Right ventricle myocardium inferior (tissue), 1 donor: ENCODE measurements at places on chromosomes 12 and 14.

GRCh38 chr14:93045965-93046704 is 69.6 kb downstream of the ITPK1 start:
- no peak for DNase-seq

- DNase-seq: no peak
These were observed 1.0 kb downstream of the ORMDL2 start for GRCh38 chr12:55818886-55819285.

DNA sequence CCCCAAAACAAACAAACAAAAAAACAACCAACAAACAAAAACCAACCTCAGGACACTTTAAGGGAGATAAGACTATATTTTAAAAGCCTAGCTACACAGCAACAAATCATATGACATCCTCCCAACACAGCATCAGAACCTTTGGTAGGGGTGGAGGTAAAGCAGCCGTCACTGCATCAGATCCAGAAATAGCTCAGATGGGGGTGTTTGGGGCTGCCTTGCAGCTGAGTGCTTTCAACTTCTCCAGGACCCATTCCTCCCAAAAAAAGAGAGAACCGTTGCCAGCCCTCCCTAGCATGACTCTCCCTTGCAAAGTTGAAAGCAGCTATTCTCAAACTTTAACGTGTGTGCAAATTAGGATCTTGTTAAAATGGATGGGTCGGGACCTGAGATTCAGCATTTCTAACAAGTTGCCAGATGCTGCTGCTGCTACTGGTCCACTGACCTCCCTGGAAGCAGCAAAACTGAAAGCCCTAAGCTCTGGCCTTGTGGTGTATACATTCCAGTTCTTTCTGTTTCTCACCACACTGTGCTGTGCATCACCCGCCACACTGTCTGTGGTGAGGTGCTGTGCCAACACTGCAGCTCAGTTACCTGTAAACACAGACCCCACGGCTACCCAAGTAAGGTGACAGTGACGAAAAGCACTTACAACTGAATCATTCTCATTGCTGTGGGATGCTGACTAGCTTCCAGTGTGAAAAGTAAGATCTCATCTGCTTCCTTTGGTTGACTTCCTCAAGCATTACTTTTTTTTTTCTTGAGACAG is 54.0 kb downstream of the SLC38A1 start:
- DNase-seq: no peak

DNA sequence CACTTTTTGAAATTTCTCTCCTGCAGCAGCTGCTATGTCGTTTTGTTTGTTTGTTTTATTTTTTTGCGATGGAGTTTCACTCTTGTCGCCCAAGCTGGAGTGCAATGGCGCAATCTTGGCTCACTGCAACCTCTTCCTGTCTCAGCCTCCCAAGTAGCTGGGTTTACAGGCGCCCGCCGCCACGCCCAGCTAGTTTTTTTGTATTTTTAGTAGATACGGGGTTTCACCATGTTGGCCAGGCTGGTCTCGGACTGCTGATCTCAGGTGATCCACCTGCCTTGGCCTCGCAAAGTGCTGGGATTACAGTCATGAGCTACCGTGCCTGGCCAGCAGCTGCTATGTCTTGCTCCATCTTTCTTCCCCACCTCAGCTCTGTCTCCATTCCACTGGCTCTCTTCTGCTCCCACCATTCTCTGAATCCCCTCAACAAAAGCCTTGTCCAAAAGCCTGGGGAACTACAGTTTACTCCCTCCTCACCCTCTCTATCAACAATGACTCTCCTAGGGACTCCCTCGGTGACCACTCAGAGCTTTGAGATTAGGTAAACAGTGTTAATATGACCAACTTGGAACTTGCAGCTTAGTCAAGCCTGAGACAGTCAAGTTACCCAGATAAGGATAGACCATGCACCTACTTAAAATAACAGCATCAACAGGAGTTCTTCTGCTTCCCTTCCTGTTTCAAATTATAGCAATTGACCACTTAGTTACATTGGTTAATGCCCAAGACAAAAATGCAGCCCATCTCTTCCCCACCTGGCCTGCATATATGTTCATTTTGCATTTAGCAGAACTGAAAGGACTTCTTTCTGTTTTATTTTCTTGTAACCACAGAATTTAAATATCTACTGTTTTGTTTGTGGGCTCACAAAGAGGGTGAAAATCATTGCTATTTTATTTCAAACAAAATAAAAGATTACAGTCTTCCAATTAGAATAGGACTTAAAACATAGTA is 189.0 kb upstream of the AMIGO2 start:
- DNase-seq: no peak

DNA sequence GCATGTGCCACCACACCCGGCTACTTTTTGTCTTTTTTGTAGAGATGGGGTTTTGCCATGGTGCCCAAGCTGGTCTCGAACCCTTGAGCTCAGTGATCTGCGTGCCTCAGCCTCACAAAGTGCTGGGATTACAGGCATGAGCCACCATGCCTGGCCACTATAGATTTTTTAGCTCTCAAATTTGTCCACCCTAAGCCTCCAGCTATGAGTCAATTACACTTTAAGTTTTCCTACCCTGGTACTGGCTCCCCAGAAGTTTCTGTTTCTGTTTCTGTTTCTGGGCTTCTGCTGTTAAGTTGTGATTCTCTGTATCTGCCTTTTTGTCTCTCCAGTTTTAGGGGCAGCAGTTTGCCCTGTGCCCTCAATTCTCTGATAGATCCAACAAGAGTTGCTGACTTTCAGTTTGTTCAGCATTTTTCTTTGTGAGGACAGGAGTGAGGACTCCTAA is 4.4 kb upstream of the TINF2 start:
- DNase-seq: no peak

DNA sequence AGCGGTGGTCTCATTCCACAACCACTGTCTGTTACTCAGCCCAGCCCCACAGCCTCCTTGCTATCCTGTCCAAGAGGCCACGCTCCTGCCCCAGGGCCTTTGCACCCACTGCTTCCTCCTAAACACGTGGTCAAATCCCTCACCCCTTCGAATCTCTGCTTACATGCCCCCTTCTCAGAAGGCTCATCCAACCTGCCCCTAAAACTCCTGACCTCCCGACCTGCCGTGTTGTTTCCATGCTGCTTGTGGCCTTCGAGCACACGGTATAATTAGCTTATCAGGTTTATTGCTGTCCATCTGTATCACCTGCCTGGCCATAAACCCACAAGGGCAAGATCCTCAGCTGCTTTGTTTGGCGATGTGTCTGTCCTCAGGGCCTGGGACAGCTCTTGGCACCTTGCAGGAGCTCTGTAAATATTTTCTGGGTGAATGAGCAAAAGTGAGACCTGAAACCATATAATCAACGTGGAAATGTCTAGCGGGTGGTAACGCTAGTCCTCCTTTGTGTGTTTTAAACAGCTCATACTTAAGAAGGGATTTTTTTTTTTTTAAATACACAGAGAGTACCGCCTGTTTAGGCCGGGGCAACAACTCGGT is 36.0 kb downstream of the SCARB1 start:
- no peak for DNase-seq

- DNase-seq: no peak
These were observed 123.9 kb upstream of the CCDC198 start for GRCh38 chr14:57617510-57617909.

GRCh38 chr12:1830981-1831963 is 10.9 kb downstream of the LRTM2 start:
- no peak for DNase-seq

GRCh38 chr14:101116486-101117130 is 213.1 kb upstream of the RTL1 start:
- DNase-seq: no peak

- peak; percentile 89 for DNase-seq
These were observed 804 bp downstream of the GAPDH start for GRCh38 chr12:6534945-6535696.

GRCh38 chr12:115380546-115381120 is 696.7 kb upstream of the TBX3 start:
- DNase-seq: no peak

DNA sequence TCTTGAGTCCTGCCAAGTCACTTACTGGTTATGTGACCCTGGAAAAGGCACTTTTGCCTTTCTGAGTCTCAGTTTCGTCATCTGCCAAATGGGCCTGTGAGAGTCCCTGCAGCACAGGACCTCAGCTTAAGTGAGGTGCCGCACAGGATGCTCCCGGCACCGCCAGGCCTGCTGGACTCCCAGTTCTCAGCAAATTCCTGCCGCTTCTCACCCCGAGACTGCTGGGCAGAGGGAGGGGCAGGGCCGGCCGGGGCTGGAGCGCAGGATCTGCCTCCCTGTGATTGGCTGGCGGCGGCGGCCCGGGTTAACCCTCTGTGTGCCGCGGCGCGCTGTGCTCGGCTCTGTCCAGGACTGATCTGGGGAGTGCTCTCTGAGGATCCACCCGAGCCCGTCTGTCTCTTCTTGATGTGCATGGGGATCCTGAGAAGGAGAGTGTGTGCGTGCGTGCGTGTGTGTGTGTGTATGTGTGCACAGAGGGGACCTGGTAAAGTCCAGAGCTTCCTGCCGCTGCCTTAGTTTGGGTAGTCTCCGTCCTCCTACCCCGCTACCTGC is 8.6 kb downstream of the SETD1B start:
- DNase-seq: peak; percentile 90

DNA sequence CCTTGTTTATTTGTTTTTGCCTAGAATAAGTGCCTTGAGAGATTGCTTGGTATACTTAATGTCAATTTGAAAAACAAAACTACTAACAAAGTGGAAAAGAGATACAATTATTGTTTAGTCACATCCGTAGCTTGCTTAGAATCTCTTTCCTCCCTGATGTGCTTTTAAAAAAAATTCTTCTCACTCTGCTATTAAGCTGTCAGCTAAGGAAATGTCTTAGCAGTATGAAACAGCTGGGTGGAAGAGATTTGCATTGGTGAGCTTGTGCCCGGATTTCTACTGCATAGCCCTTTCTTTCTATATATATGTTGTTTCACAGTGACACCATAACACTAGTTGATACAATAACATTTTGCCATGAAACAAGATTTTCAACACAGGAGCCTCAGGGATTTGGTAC is 229.4 kb upstream of the RGS6 start:
- DNase-seq: no peak

GRCh38 chr12:124233846-124234640 is 60.9 kb upstream of the RFLNA start:
- no peak for DNase-seq

GRCh38 chr14:60723907-60724618 is at the start of gene SIX4:
Gene SIX4, minus strand, starts transcription at chr14:60724351. Its CDS starts 277 bp downstream, at chr14:60724074.
- peak; percentile 75 for DNase-seq

DNA sequence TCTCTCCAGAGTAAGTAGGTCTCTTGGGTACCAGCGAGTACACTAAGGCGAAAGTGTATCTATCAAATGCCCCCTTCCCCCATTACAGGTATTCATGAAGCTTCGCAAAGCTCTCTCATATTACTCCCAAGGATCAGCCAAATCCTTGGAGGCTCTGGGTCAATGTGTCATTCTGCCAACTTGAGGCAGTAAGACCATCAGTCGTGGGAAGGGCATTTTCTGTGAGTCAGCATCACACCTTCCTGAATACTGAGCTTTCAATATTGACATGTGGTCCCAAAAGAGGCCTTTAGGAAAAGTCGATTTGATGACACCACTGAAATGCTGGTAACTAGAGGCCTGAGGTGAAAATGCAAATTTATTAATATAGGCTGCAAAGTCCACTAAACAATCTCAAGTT is 323.9 kb downstream of the LRIG3 start:
- no peak for DNase-seq

GRCh38 chr14:65461730-65462129 is 49.2 kb downstream of the FUT8 start:
- no peak for DNase-seq

GRCh38 chr12:130639476-130640424 is 76.3 kb downstream of the RIMBP2 start:
- DNase-seq: no peak

DNA sequence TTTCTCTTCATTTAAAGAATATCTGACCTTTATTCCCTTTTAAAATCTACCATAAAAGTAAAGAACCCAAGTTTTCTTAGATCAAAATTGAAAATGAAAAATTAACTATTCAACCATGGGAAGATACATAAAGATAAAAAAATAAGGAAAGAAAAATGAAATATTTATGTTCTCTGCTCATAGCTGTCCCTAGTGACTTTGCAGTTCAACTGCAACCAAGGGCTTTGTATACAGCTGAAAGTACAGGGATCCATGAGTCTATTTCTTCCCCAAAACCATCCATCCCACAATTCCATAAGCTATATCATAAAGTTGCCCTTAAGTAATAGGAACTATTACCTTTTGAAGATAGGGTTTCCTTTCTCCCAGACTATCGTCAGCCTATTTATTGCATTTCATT is 113.1 kb downstream of the ITPR2 start:
- no peak for DNase-seq

DNA sequence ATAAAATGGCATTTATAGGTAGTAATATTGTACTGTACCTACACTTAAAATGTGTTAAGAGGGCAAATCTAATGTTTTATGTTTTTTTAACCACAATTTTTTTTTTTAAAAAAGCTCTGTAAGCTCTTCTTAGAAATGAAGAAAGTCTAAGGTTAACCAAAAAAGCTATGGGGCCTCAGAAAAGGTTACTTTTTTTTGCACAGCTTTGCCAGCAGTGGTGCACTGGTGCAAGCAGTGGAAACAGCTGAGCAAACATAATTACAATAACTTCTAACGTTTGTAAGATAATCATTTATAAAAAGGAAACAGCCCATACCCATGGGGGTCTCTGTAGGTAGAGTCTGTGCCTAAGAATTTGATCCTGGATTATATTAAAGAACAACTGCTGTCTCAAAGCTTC is 85.1 kb upstream of the NID2 start:
- no peak for DNase-seq
